ENCODE measurements at places on chromosomes 12 and 14.

DNA sequence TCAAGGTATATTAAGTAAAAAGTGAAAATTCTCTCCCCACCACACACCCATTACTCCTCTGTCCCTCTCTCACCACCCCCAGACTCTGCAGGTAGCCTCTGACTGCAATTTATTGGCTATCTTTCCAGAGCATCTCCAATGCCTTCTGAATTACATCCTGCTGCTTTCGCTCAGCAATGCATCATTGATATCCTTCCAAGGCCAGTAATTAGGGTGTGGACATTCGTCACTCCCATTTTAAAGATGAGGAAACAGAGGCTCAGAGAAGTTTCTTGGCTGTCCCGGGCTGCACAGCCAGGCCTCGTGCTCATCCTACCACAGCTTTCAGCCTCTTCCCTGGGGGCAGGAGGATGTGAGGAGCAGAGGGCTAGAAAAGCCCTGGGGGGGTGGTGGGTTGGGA, 23.6 kb upstream of the PGF start:
- H3K4me3 ChIP-seq = no peak overlapping the region
- H3K27ac ChIP-seq = no peak overlapping the region
- no peaks in the 10 kb centered on the region for H3K4me1 ChIP-seq
- H3K27me3 ChIP-seq = no peaks in the 10 kb centered on the region

- no peaks in the 10 kb centered on the region for H3K4me1 ChIP-seq
- H3K4me3 ChIP-seq = no peak overlapping the region
- DNase-seq = no peak
- H3K27ac ChIP-seq = no peak overlapping the region
- no peaks in the 10 kb centered on the region for H3K36me3 ChIP-seq
- no peaks in the 10 kb centered on the region for H3K27me3 ChIP-seq
Measured at GRCh38 chr12:70640901-70641300, 3.7 kb upstream of the PTPRB start.

- H3K27me3 ChIP-seq = no peaks in the 10 kb centered on the region
- H3K4me1 ChIP-seq = no peaks in the 10 kb centered on the region
- H3K36me3 ChIP-seq = no peaks in the 10 kb centered on the region
- no peak overlapping the region for H3K4me3 ChIP-seq
- H3K27ac ChIP-seq = no peak overlapping the region
- no peak for DNase-seq
Measured at GRCh38 chr12:98737322-98737712, 92.2 kb downstream of the APAF1 start.

DNA sequence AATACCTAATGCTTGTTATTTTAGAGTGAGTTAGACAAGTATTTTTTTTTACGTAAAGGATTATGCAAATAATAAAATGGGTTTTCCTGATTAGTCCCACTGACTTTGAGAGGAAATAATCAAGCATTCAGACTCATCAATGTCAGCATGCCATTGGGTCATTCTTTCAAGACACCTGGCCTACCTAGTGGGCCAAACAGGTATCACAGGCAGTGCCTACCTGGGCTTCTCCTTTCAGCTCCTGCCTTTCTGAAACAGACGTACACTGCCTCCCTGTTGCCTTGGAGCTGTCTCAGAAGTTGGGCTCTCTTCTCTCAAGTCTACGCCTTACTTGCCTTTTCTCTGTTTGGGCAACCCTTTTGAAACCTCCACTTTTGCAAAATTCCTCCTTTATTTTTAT, 545.6 kb downstream of the SNAPC1 start:
- H3K27me3 ChIP-seq = no peaks in the 10 kb centered on the region
- H3K27ac ChIP-seq = no peak overlapping the region
- H3K4me1 ChIP-seq = peaks cover 4% of the 10 kb centered on the region
- DNase-seq = no peak
- no peaks in the 10 kb centered on the region for H3K36me3 ChIP-seq

DNA sequence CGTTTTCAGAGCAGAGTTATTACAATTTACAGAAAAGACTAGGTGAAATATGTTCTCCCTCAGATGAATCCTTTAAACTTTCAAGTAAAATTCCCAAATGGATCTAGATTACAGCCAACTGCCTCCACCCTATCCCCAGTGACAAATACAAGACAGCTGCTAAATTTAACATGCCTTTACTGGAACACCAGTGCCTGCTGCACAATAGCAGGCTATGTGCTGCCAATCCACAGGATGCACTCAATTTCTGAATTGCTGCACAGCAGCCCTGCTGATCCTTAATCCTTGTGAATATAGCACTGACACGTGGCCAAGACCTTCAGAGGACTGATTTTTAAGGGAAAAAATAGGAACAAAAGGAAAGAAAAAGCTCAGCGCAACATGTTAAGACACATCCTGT, 128.9 kb downstream of the CCER1 start:
- no peaks in the 10 kb centered on the region for H3K4me1 ChIP-seq
- no peaks in the 10 kb centered on the region for H3K27me3 ChIP-seq
- no peak overlapping the region for H3K27ac ChIP-seq
- H3K4me3 ChIP-seq = no peak overlapping the region
- no peaks in the 10 kb centered on the region for H3K36me3 ChIP-seq
- no peak for DNase-seq

DNA sequence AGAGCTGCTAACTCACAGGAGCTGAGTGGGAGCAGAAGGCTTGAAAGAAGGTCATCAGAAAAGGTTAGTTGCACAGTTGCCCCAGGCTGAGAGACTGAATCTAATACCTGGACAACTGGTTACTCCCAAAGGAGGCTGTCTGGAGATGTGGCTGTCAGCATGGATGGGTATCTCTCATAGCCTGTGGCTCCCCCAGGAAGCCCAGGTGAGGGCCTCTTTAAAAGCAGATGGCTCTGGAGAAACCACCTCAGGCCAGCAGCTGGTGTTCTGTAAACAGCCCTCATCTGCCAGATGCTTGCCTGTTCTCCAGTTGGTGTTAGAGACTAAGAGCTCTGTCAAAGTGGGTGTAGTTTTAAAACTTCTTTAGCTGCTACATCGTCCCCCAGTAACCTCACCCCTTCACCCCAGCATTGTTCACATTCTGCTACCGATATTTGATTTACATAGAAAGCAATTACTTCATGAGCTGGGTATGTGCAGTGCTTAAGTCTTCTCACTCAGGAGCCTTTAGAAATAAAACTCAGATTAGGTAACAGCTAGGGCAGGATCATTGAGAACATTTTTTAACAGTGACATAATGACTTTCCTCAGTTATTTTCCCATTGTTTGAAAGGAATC, 25.8 kb downstream of the DACT1 start:
- no peaks in the 10 kb centered on the region for H3K4me1 ChIP-seq
- no peak overlapping the region for H3K27ac ChIP-seq
- no peaks in the 10 kb centered on the region for H3K36me3 ChIP-seq
- no peak overlapping the region for H3K4me3 ChIP-seq
- no peak for DNase-seq
- no peaks in the 10 kb centered on the region for H3K27me3 ChIP-seq

DNA sequence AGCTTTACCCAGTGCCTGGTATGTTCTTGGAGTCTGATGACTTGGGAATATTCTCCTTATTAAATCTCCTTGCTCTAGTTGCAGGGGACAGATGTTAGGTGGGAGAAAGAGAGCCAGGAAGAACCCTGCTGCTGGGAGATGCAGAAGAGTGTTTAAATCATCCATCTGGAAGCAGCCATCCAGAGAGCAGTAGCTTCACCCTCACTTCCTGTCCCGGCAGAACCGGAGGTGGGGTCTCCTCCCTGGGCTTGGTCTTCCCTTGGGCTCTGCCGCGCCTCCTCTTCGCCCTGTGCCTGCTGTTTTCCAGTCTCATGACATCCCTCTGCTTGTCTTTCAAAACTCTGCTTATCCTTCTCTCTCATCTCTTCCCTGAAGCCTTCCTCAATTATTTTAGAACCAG, 15.5 kb downstream of the B4GALNT3 start:
- H3K36me3 ChIP-seq = no peaks in the 10 kb centered on the region
- H3K27me3 ChIP-seq = no peaks in the 10 kb centered on the region
- DNase-seq = no peak
- no peak overlapping the region for H3K27ac ChIP-seq
- H3K4me3 ChIP-seq = no peak overlapping the region

DNA sequence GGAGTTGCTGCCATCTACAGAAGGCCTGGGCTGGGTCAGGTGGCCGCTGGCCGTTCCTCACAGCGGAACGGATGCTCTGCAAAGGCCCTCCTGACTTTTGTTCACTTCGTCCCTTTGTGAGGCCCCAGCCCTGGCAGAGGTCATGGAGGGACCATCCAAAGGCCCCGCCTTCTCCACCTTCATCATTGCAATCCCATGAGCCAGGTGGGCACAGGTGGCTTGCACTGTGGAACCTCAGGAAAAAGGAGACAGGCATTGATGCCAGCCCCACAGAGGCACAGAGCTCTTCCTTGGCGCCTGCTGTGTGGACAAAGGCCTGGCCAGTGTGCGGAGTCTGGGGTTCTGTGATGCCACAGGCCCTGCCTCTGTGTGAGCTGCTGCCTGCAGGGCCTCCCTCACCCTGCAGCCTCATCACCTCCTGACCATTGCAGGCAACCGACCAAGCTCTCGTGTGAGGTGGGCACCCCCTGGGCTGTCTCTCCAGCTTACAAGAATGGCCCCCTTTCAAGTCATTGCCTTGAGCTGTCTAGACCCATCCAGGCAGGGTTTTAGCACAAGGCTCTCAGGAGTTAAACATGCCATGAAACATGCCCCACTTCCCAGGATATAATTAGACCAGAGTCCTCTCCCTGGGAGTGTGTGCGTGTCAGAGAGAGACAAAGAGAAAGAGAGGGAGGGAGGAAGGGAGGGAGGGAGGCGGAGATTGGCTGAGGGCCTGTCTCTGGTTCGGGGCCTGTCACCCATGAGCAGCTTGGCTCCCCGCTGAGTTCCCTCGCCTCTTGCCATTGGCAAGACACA, 19.3 kb downstream of the NFKBIA start:
- peak; percentile 79 for DNase-seq
- no peak overlapping the region for H3K4me3 ChIP-seq
- H3K27ac ChIP-seq = peak overlapping the region; percentile 47
- no peaks in the 10 kb centered on the region for H3K4me1 ChIP-seq

Data from right lobe of liver (tissue), 6 donors.